ENCODE measurements at places on chromosomes 2 and 18.

- DNase-seq = no peak
These were observed 22.6 kb upstream of the ITGA6 start for GRCh38 chr2:172404824-172405223.

DNA sequence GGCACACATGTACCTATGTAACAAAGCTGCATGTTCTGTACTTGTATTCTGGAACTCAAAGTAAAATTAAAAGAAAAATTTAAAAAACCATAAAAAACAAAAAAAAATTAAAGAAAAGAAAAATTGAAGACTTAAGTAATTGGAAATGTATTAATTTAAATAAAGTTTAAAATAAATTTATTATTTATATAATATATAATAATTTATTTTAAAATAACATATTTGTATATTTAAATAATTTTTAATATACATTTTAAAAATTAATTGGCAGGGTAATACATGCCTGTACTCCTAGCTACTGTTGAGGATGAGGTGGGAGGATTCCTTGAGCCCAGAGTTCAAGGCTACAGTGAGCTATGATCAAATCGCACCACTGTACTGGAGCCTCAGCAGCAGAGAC is 1830.6 kb upstream of the CELF4 start:
- DNase-seq = no peak

GRCh38 chr18:60667016-60667415 is 294.4 kb upstream of the MC4R start:
- no peak for DNase-seq

- DNase-seq = no peak
These were observed 240.8 kb downstream of the BCL11A start for GRCh38 chr2:60312618-60313017.

DNA sequence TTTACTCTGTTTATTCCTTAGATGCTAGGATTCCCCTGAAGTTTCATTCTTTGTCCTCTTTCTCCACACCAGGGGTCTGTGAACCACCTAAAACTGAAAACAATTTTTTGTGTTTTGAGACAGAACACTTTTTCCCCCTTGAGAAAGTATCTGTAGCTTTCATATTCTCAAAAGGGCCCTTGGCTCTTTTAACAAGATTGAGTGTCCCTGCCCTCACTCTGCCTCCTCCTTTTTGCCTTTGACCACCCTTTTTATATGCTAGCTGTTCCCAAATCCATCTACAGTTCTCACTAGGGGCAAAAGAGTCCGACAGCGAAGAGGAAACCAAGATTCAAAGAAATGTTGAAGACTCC is 883 bp upstream of the EHBP1 start:
- no peak for DNase-seq

- no peak for DNase-seq
These were observed 48.0 kb upstream of the ANXA4 start for GRCh38 chr2:69693775-69694450.

DNA sequence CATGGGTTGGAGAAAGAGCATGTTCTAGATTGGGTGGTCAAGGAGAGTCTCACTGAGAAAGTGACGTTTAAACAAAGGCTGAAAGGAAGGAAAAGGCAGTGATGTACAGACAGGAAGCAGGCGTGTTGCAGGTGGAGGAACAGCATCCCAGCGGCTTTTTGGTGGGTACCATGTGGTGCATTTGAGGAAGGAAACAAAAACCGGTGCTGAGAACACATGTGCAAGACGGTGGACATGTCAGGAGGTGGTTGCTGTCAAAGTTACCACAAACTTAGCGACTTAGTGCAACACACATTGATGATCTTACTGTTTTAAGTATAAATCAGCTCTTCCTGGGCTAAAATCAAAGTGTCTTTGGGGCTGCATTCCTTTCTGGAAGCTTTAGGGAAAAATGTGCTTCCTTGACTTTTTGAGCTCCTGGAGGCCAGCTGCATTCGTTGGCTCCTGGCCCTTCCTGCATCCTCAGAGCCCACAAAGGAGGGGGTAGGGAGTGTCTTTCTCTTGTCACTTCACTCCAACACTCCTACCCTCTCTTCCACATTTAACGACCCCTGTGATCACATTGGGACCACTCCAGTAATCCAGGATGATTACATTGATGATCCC is 380.6 kb downstream of the FBXO15 start:
- no peak for DNase-seq

DNA sequence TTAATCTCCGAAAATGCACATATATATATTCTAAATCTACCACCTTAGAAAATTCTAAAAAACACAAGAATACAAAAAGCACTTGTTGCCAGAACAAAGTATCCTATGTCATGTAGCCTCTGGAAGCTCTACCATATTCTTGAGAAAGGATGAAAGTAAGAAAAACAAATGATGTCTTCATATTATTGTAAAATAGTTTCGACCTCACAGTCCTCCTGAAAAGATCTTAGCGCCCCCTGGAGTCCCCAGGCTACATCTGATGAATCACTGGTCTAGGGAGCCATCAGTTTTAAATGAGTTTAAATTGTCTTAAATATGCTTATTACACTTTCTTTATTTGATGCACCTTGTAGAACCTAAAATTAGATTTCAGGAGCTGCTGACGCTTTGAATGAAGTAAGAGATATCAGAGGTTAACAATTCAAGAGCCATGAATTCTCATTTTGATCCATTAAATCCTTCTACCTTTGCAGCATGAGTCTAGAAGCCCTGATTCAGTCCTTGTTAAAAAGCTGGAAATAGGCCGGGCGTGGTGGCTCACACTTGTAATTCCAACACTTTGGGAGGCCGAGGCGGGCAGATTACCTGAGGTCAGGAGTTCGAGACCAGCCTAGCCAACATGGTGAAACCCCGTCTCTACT is 138.8 kb downstream of the MCFD2 start:
- no peak for DNase-seq

DNA sequence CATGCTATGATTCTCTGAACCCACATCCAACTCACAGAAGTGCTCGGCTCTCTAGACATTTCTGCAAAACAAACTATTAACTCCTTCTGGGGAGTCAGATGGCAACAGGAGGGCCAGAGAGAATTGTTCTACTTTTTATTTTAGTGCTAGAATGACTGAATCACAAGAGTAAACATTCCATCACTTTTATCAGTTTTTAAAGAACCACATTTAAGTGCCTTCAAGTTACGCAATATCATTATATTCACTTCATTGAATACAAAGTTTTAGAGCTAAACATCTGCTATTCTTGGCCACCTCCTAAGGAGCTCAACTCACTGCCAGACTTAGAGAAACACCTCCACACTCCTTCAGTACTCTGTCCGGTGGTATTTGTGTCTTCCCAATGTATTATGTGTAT is 22.4 kb downstream of the B4GALT6 start:
- no peak for DNase-seq

DNA sequence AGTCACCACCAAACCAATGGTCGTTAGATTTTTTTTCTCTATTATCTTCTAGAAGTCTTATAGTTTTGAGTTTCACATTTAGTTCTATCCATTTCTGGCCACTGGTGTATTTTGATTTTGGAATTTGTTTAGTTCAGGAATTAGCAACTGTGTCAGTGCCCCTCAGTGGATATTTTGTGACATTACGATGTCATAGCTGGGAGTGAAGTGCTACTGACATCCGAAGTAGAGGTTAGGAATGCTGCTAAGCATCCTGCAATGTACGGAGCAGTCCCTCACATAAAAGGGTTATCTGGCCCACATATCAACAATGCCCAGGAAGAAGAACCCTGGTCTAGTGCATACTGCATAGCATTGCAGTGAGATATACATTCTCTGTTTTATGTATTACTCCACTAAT is 157.4 kb upstream of the RGPD4 start:
- no peak for DNase-seq

DNA sequence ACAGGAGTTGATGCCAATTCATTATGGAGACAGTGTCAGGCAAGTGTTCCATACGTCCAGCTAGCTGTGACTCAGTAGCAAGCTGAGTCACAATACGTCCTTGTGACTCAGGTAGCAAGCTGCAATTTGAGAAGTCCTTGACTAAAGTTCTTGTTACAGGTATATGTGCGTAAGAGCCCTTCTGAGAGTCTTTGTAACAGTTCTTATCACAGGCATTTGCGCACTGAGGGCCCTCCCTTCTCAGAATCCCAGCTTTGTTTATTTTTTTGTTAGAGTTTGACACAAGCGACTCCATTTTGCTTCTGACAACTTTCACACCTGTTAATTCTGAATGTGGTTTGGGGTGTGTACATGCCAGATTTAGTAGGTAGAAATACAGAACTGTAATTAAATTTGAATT is 20.1 kb upstream of the ACMSD start:
- DNase-seq = no peak

GRCh38 chr2:122366427-122366826 is 611.0 kb downstream of the TSN start:
- no peak for DNase-seq

- DNase-seq = no peak
These were observed 128.4 kb downstream of the ATL2 start for GRCh38 chr2:38248707-38249106.

Measured in Right ventricle myocardium inferior (tissue), 1 donor.